ENCODE measurements at places on chromosomes 12 and 14.
A peak's percentile ranks its signal among the peaks of the same experiment; 100 is the strongest.

- no peak for DNase-seq
These were observed 172.1 kb downstream of the TSPAN9 start for GRCh38 chr12:3249081-3249800.

DNA sequence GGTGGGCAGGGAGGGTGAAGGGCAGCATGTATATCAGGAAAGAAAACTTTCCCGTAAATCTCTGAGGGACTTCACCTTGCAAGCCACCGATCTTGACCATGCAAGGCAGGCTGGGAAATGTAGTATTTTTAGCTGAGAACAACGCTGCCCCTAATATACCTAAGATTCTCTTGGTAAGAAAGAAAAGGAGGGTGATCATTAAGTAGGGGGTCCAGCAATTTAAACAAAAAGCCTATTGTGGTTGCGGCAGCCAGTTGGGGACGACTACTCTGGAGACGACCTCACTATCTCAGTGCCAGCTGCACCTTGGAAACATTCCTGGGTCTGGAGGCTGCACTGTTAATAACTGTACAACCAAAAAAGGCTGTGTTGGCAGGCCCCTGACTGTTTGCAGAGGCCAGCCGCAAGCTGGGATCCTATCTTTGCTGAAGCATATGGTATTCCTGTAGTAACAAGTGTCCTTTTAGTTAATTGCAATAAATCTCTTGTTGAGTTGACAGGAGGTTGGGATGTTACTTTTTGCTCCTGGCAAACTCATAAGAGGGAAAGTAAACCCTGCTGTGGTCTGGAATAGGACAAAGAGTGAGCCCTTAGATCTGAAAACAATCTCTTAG, 6.4 kb downstream of the APOLD1 start:
- no peak for DNase-seq

DNA sequence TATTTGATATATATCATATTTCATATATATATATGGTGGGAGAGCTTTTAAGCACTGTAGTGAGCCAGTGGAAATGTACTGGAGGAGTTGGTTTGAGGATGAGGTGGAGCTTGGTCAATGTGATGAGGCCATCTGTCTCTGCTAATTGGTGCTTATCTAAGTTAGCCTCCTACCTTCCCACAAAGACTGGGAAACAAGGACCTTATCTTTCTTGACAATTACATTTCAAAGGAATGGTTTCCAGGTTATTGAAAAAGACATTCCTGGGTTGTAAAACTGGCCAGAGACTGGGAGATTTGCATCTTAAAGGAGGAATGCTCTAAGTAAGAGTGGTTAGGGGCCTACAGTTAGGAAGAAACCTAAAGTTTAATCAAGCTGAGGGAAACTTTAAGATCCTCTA, 212.8 kb upstream of the SYT1 start:
- DNase-seq, result no peak

DNA sequence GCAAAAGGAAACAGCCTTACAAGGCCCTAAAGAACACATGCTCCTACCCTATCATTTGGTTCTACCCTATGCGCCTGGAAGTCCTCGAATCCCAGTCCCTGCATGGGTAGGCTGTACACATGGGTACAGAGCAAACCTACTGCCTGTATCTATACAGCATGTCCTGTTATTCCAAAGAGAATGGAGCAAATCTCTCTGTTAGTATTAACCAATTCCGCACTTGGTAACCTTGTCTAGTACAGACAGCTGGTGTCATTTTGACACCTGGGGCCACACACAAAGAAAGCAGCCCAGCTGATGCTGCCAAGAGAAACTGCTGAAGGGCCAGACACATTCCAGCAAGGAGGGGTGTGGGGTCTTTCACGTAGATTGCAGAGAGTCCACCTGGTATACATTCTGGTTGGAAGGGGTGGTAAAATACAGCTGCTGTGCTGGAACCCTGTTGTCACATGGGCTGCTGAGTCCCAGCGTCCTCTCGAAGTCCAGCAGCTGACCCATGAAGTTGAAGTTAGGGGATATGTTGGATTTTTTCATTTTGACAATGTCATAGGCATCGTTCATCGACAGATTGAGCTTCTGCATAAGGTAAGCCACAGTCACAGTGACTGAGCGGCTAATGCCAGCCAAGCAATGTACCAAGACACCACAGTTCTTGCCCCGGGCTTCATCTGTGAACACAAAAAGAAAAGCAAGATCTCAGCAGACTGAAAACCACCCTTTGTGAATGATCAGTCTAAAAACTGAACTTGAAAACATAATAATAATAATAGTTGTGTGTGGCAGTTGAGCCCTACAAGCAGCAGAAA, 3.2 kb downstream of the DUSP6 start:
- no peak for DNase-seq

DNA sequence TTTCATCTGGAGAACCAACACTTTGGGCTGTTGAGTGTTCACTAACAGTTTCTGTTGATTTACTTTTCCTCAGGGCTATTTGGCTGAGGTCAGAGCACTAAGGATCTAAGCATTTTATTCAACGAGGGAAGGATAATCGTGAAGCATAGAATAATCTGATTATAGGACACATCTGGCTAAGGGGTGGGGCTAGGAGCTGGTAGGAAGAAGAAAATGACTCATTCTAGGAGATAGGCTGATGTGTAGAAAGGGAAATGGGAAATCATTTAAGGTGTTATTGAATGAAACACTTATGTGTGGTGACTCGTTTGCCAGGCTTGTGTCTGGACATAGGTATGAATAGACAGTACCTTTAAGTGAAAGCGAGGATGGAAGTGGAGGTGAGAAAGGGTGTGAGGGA, 167.2 kb downstream of the ETNK1 start:
- no peak for DNase-seq

- DNase-seq, result no peak
These were observed 19.4 kb downstream of the EVL start for GRCh38 chr14:100084591-100084990.

- DNase-seq, result no peak
These were observed 19.8 kb downstream of the ERH start for GRCh38 chr14:69378274-69378673.

DNA sequence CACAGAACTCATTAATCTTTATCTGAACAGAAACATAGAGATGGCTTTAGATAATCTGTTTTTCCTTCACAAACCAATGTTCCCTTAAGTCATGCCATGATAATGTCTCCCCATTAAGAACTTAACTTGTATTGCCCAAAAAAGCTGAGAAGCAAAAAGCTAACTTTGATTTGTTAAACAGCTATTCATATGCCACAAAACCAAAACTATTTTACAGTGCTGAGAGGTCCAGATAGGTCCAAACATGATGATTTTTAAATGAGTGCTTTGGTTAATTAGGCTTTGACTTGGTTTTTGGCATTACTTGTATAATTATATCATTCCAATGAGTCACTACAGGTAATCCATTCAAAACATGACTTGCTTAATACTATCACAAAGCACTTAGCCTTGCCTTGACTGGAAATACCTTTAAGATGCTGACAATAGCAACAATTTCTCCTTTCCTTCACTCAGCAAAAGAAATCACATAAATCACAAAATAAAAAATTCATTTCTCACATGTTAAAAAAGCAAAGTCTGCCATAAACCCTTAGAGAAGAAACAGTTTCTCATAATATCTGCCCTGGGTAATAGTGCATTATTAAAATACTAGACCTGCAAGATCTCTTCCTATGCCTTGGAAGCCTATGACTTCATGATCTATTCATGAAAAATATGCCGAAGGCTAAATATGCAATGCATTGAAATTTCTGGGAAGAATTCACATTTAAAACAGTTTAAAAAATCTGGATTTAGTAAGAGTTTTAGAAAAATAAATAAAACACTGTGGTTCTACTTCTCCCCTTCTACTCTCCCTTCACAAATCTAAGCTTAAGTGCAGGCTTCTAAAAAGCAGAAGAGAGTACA, 52.0 kb upstream of the SAV1 start:
- DNase-seq, result no peak

GRCh38 chr14:68412505-68413465, 380.1 kb downstream of the ZFP36L1 start:
- no peak for DNase-seq

DNA sequence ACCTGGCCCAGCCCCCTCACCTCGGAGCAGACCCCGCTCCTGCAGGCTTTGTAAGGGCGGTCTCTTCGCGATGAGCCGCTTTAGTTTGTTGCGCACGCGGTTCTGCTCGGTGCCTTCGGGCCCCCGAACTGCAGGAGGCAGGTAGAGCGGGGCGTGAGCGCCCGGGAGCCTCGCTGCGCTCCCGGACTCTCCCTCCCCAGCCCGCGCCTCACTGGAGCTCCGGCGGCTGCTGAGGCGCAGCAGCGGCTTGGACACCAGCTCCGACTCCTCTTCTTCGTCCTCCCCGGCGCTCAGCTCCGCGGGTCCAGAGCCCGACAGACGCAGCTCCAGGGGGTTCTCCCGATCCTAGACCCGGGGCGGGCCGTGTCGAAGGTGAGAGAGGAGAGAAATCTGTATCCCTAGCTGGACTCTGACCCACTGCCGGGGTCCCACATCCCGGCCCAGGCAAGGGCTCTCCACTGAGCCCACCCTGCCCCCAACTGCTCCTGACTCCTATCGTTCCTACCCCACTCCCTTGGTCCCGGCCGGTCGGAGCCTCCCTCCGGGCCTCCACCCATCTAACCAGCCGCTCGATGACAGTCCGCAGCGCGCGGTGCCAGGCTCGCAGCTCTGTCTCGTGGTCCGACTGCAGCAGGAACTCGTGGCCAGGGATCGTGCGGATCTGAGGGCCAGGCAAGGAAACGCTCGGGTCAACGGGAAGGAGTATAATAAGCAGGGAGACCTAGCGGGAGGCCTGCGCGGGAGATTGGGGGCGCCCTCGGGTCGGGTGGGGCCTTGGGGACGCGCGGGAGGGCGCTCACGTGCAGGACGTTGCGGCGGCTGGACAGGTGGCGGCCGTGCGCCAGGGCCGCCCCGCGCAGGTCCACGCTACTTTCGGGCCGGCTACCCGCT, 4.2 kb downstream of the ARHGAP9 start:
- DNase-seq, result no peak

- DNase-seq, result no peak
These were observed 36.7 kb upstream of the CD9 start for GRCh38 chr12:6163416-6164060.

DNA sequence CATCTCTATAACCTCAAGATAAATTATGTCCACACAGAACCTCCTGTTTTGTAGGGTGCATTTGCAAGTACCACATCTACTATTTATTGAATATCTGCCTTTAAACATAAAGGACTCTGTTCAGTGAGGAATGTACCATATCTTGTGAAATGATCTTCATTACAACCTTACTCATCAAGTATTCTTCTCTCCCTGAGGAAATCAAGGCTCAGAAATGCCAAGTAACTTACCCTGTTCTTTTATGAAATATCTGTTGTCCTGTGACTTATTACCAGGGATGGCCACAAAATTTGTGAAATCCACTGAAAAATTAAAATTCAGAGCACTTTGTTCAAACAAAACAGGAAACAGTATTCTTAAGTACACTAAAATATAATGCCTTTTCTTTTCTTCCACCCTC, 366.7 kb downstream of the GALC start:
- DNase-seq, result no peak

- no peak for DNase-seq
These were observed 9.7 kb downstream of the GLRX5 start for GRCh38 chr14:95544588-95544987.

DNA sequence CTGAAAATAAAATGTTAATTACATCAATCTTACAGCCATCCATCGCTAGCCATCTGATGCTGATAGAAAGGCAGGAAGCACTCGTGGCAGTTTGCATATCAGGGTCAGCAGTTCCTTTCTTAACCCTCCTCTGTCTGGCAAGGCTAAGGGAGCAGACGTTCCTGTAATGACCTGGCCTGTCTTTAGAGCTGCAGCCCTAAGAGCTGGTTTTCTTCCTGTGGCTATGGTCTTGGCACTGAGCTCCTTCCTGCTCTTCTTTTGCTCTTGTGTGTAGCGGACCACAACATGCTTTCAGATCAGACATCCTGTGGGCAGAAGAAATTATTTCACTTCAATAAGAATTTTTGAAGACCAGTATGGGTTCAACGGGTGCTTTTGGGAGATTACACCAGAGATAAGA, 170.4 kb downstream of the DAD1 start:
- DNase-seq, result no peak

DNA sequence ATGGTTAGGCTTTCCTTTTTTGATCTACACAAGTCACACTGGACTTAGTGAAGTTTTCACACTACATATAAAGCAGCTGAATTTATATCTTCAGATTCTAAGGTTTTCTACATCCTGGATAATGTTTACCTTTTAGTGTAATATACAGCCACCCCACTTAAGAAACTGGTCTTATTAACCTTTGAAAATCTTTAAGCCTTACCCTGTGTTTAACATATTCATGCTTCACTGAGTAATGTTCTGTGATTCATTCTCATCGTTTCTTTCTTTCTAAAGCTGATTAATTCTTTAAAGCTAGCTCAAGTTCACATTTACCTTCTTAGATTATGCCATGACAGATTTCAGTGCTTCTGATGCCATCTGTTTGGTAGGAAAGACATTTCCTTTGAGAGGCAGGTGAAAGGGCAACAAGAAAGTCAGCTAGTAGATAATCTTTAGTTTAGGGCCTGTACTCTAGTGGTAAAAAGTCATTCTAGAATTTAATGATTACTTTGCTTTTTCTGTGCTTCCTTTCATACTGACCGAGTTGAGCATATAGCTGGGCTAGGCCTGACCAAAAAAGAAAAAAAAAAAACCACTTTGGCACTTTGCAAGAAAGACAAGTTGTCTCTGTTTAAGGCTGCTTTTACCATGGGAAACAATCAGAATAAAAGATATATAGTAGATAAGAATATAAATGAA, 690.9 kb upstream of the FBXO33 start:
- DNase-seq, result no peak

GRCh38 chr12:62128175-62128975, 131.8 kb upstream of the USP15 start:
- DNase-seq, result no peak

GRCh38 chr14:25252793-25253192, 202.8 kb upstream of the STXBP6 start:
- DNase-seq, result no peak

DNA sequence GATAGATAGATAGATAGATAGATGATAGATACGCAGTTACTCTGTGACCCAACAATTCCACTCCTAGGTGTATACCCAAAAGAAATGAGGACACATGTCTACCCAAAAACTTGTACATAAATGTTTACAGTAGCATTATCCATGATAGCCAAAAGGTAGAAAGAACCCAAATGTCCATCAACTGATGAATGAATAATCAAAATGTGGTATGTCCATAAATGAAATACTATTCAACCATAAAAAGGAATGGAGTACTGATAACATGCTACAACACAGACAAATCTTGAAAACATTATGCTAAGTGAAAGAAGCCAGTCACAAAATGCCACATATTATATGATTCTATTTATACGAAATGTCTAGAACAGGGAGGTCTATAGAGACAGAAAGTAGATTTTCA, 36.1 kb upstream of the LRP6 start:
- no peak for DNase-seq

- DNase-seq, result peak; percentile 58
These were observed 126.7 kb upstream of the CCDC196 start for GRCh38 chr14:66359500-66359899.

- no peak for DNase-seq
These were observed 119.2 kb downstream of the TMTC2 start for GRCh38 chr12:82805812-82806497.

DNA sequence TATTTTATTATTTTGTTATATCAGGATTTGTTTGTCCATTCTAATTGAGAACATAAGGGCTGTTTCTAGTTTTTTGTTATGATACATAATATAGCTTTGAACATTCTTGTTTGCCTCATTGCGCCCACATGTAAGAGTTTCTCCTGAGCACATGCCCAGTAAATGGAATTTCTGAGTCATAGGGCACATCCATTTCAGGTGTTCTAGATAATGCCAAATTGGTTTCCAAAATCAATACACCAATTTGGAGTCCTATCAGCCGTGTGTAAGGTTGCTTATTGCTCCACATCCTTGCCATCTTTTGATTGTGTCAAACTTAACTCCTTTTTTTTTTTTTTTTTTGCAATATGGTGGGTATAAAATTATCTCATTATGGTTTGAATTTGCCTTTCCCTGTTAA, 97.9 kb upstream of the RESF1 start:
- DNase-seq, result no peak
